ENCODE measurements at places on chromosomes 2 and 18.

DNA sequence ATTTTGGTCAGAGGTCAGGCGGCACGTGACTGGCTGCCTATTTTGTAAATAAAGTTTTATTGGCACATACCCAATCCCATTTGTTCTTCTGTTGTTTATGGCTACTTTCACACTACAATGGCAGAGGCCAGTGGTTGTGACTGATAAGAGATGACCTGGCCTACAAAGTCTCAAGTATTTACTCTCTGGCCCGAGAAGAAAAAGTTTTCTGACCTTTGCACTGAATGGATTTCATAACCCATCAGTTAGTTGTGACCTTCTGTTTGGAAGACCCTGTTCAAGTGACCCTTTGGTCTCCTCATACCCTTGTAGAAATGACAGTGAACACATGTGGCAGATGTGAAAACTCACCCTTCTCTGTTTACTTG is 121.4 kb upstream of the MGAT5 start:
- no peak for DNase-seq

- DNase-seq, result peak; percentile 32
These were observed 3.0 kb downstream of the SP5 start for GRCh38 chr2:170717991-170718589.

DNA sequence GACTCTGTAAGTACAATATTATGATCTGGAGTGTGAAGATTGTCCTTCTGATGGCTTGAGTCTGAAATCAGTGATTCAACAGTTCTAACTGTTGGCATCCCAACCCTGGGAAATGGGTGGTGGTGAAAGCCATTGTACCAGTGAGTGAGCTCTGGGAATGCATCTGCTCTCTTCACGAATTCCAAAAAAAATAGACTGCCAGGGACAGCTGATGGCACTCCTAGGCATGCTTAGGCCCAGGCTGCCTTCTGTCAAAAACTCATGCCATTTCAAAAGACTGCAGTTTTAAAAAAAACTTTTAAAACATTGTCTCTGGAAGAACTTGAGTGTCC is 20.3 kb downstream of the OXER1 start:
- no peak for DNase-seq

DNA sequence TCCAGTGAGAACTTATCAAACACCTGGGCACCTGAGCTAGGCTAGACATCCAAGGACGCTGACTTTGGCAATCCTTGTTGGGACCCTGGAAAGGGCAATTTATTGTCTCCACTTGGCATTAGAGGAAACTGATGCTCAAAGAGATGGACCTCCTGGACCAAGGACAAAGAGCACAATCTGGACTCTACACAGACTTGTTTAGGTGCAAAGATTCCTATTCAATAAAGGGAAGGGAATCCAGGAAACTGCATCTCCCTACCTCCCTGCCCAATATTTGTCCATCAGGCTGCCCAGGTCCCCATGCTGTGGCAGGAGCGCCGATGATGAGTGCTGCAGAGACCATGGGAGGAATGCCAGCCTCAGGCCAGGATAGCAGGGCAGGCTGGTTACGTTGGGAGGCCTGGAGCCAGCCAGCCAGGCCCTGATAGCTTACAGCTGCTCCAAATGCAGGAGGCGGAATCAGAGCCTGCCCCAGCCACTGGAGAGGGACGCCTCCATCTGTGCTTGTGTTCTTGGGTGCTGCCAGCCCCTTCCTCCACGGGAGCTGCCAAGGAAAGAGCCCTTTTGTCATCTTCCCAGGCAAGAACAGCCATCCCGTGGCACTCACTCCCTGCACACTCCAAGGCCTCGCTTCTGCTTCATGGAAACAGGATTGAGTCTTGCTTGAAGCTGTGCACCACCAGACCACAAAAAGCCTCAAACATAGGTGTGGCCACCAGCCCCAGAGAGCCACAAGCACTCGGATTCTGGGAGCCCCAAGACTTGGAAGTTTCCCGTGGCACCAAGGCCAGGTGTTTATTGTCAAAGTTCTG is 60.0 kb downstream of the HS1BP3 start:
- no peak for DNase-seq

- no peak for DNase-seq
These were observed 85.1 kb upstream of the HAAO start for GRCh38 chr2:42877511-42877910.

GRCh38 chr2:159904959-159905305 is 106.9 kb upstream of the CD302 start:
- no peak for DNase-seq

GRCh38 chr2:201996006-201996405 is 37.6 kb upstream of the FZD7 start:
- DNase-seq, result no peak

- no peak for DNase-seq
These were observed 84.8 kb downstream of the SETBP1 start for GRCh38 chr18:44765456-44765855.

DNA sequence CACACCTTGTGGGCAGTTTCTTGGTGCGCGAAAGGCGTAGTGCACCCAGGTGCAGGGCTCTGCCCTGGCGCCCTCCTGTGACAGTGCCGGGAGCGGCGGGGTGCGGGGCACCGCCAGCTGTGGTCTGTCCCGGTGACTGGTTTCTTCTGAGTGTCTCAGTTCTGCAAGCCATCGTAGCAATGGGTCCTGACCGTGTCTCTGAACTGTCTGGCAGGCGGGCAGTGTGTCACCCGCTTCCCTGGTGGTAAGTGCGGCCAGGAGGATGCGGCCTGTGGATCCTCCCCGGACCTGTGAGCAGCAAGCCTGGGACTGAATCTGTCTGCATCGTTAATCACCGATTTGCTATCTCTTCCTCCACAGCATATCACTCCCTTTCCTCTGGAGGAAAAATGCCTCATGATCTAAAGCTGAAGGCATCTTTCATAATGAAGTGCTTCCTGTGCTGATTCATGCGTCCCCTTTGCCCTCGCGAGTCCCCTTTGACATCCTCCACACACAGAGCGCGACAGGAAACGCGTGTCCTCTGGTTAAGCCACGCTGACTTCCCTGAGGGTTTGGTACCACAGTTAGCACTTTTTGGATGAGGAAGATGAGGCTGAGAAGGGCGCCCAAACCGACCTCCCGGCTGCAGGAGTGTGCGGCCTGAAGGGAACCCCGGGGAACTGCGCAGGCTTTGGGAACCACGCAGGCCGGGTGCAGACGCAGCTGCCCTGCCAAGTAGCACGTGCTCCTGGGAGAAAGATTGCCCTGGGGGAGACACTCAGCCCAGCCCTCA is 416.0 kb upstream of the HS6ST1 start:
- DNase-seq, result no peak

DNA sequence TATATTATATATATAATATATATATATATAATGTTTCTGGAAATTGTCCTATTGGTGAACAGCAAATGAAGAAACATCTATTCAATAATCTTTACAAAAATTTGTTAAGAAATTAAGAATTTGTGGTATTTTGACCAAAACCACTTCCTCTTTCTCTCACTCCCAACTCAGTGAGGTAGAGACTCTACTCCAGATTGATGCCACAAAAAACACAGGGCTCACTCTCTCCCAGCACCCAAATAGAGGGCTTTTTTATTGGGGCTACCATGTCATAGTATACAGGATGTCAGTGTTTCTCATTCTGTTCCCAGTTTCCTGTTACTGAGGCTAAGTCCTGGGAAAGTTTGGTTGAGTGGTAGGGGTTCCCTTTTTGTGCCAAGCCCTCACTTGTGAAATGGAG is 1155.4 kb downstream of the BCL11A start:
- no peak for DNase-seq

DNA sequence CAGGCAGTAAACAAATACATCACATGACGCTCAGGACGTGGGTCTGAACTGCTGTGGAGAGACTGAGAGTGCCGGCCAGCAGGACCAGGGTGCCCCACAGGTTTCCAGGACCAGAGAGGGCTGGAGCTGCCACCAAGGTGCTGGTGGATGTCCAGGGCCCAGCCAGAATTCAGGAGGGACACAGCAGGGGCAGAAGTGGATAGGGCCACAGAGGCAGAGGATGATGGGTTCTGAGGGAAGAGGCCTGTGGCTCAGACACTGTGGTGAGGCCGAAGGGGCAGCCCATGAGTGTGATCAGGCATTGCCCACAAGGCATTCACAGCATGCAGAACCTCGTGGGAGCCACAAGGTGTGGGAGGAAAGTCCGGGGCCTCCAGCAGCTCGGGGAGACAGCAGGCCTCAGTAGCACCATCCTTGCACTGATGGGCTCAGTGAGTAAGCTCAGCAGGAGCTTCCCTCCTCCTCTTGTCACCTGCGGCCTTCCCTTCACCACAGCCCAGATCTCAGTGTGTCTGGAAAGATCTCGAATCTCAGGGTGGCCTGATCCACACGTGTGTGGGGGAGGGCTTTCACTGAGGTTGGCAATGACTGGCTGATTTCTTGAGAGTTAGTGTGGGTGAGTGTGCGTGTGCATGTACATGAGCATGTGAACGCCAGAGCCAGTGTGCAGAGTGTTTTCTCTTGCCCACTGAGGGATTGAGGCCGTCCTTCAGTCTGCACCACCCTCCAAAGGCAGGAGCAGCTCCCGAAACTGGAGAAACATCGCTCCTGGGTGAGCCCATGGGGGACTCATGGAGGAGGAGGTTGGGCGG is 181.8 kb upstream of the RAB6C start:
- no peak for DNase-seq

GRCh38 chr18:48672671-48673340 is 134.0 kb downstream of the CTIF start:
- no peak for DNase-seq

DNA sequence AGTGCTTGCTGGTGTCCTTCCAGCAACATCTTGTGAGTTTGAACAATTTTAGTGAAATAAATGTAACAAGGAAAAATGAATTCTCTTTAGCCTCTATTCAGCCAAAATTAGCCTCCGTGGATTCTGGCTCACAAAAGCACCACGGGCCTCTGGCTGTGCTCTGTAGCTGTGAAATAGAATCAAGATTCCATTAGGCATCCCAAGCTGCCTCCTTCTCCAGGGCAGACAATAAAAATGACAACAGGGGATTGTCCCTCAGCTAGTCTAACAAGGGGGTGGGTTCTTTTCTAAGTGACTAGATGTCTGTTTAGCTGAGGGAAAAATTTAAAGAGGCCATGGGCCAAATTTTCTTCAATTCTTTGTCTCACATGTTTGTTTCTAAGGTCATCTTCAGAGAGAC is 254.7 kb upstream of the FIGN start:
- peak; percentile 71 for DNase-seq

GRCh38 chr2:151027151-151027550 is 234.5 kb downstream of the RBM43 start:
- no peak for DNase-seq

- no peak for DNase-seq
These were observed 431.5 kb downstream of the DCDC2C start for GRCh38 chr2:4134551-4135550.

DNA sequence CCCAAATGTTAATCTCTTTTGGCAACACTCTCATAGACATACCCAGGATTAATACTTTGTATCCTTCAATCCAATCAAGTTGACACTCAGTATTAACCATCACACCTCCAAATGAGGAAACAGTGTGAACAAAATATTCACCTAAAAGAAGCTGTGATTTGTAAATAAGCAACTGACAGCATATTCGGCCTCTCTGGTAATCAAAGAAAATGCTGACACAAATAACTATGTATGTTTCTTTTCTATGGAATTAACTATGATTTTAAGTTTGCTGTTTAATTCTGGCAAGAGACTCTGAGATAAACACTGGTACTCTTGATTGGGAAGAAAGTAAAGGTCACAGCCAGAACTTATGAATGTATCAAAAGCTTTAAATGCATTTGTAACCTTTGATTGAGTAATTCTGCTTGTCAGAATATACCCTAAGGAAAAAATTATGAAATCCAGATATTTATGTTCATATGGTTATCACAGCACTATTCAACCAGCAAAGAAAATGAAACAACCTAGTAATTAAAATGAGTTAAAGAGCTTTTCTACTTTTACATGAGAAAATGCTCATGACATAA is 3.6 kb upstream of the GYPC start:
- DNase-seq, result no peak

GRCh38 chr2:184581391-184581790 is 16.9 kb upstream of the ZNF804A start:
- DNase-seq, result no peak

DNA sequence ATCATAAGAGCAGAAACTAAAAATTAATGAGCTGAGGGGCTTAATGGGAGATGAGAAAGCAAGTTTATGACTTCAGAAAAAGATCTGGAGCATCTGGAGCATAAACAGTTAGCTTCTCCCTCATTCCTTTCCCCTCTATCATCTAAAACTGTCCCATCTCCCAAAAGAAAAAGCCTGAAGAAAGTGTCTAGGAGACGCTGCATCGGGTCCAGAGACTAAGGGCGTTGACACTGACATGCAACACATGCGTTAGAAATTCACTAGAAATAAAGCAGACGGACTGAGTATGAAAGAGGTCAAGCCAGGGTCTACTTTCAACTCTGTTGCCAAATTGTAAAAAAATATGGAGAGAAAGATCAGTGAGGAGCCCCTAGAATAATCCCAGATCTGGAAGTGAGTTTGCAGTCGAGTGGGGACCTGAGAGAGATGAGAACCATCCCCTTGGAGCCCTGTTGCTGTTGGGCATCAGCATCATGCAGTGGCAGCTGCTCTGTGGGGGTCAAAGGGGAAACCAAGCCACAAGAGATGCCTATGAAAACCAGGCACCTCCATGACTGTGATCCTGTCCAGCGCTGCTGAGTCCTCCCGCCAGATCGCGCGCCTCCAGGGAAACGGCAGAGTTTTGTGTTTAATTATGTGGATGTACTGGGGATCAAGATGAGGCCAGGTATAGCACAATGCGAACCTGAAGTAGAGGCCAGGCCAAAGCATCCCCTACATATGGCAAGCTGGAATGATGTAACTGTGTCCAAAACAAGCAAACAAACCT is 13.9 kb downstream of the ANTXR1 start:
- DNase-seq, result no peak

DNA sequence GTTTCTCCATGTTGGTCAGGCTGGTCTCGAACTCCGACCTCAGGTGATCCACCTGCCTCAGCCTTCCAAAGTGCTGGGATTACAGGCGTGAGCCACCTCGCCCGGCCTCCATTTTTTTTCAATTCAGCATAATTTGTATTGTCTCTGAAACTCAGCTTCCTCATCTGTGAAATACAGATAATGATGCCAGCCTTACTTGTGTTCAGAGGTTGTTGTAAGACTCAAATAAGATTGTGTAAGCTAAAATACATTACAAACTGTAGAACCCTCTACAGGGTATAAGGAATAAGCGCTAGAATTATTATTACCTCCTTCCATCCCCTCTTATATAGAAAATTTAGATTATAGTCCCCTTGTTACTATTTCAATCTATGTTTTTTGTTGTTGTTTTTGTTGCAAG is 24.8 kb upstream of the STARD7 start:
- DNase-seq, result no peak

DNA sequence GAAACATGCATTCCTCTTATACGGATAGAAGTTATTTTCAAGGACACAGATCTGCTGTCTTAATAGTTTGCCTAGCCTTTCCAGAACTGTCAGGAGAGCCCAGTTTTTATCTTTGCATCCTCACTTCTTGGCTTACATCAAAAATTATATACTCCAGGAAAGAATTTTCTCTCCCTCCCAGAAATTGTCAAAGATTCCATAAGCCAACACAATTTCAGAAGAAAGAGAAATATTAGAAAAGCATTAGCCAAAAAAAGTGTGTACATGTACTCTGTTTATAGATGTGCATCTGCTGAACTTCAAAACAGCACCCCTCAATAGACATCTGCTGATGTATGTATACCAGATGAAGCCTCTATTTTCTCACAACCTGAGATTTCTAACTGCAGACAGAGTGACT is 210.4 kb downstream of the METTL4 start:
- no peak for DNase-seq

Measured in brain (organoid and tissue), 16 donors.